Activated CD4-positive, alpha-beta T cell treated with anti-CD3 and anti-CD28 coated beads for 48 hours (primary cell): ENCODE measurements at places on chromosomes 11 and 22.
A peak's percentile ranks its signal among the peaks of the same experiment; 100 is the strongest.

GRCh38 chr11:67066333-67066709, 9.7 kb downstream of the RHOD start:
- DNase-seq, result no peak

GRCh38 chr11:133520707-133521106, 11.6 kb downstream of the OPCML start:
- DNase-seq, result no peak

- no peak for DNase-seq
These were observed 12.6 kb upstream of the GDPD5 start for GRCh38 chr11:75538150-75538942.

DNA sequence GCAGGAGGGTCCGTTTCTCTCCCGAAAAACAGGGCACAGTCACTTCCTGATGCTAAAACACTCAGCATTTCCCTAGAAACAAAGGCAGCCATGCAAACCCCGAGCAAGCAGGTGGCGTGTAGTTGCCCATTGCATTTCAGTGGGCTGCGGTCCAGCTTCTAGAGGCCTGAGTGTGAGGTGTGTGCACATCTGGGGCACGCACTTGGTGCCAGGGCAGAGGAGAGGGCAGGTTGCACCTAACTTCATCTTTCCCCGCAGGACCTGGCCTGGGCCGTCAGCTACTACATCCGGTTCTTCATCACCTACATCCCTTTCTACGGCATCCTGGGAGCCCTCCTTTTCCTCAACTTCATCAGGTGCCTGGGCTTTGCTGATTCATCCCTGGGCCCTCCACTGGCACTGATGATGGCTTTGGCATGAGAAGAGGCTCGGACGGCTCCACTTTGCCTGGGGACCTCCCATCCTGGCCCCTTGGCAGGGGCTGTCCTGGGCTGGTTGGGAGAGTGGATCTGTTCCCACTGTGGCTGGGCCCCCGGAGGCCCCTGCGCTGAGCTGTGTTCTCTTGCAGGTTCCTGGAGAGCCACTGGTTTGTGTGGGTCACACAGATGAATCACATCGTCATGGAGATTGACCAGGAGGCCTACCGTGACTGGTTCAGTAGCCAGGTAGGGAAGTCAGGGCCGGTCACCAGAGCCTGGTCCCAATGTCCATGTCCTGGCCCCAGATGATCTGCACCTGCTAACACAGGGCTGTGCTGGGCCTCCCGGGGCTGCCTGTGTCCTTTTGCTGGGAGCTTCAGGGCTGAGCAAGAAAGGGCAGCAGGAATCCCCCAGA, 28.4 kb downstream of the FADS3 start:
- no peak for DNase-seq

DNA sequence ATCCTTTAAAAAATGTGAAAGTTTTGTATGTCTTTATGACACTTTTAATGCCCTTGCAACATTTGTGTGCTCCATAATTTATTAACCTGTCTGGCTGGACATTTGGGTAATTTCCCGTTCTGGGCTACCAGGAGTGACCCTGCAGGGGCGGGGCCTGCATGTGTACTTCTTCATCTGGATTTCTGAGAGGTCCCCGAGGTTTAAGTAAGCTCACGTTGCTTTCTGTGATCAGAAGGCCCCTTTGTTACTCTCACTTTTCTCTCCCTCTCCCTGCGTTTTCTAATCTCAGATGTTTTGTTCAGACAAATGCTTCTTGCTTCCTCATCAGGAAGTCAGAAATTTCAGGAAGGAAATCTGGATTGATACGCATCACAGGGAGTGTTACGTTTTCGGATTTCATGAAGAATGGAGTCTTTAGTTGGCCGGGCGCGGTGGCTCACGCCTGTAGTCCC, 78.9 kb upstream of the CRYBB3 start:
- DNase-seq, result no peak

GRCh38 chr11:62081378-62082291, 42.2 kb upstream of the INCENP start:
- peak; percentile 86 for DNase-seq

- DNase-seq, result no peak
These were observed 12.2 kb downstream of the KCTD17 start for GRCh38 chr22:37063431-37064420.

GRCh38 chr11:115193914-115194801, 310.1 kb downstream of the CADM1 start:
- DNase-seq, result no peak

- DNase-seq, result no peak
These were observed 478.1 kb upstream of the CHORDC1 start for GRCh38 chr11:90700789-90701439.

DNA sequence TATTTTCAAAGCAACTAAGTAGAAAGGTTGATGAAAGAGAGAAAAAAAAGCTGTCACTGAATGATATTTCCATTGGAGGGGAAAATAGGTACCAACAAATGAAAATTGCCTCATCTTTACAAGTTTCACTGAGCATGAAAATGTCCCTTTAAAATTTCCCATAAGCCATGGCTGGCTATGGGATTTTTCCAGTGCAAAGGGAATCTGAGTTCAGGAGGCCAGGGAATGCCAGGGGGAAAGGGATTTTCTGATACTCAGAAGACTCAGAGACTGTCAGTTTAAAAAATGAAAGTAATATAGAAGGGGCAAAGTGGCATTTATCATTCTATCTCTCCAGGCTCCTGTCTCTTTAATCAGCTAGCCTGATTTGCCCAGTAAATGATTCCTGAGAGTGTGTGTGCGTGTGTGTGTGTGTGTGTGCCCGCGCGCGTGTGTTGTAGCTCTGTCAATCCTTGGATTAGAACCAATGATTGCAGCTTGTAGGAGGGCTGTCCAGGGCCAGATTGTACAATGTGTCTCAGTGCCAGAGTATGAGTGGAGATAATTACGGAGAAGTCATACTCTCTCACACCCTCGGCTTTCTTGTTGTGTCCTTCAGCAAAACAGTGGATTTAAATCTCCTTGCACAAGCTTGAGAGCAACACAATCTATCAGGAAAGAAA, at the start of gene NTM:
NTM (plus strand) TSS at position 526 of the 662 bp plus-strand sequence.
- no peak for DNase-seq

GRCh38 chr11:88359541-88359940, 22.0 kb upstream of the CTSC start:
- DNase-seq, result peak; percentile 9

GRCh38 chr22:20107471-20107901, 8.4 kb upstream of the RANBP1 start:
- DNase-seq, result no peak

- DNase-seq, result no peak
These were observed 36.8 kb downstream of the PLEKHA7 start for GRCh38 chr11:16977136-16977993.

DNA sequence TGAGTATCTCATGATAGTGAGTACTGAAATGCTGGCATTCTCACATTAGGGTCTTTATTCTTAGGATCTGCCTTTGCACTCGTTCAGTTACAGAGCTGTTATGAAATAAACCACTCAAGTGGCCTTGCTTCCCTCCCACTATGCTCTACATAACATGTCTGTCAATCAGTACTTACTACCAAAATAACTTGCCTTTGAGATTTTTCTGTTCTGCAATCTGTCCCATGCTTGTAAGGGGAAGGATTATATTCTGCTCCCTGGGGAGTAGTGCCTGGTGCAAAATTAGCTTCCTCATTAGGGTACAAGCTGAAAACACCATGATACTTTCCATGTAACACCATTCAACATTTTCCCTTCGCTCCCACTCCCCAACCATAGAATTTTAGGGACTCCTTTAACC, 1.9 kb upstream of the GRAP2 start:
- DNase-seq, result no peak

DNA sequence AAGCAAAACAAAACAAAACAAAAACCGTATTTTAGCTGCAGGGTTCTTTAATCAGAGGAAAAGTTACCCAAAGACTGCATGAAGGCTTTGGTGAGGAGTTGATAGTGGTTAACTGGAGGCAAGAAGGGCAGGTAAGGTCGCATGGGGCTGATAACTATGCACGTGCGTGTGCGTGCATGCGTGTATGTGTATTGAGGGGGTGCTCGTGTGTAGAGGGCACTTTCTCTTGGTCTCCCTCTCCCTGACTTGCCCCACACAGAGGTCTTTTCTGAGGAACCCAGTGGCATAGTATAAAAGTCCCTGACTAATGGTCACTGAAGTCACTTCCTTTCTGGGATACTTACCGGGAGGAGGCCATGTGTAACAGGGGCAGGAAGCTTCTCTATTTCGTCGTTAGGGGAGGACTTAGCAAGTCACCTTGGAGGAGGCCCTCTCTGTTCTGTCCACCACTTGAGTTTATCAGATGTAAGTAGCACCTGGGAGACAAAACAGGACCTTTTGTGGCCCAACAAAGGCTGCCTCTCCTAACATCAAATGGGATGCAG, 20.1 kb upstream of the FCHSD2 start:
- DNase-seq, result no peak
